ENCODE measurements at places on chromosomes 7 and 10.

GRCh38 chr10:97494151-97494550, 4.1 kb downstream of the MMS19 start:
- peak; percentile 16 for DNase-seq

DNA sequence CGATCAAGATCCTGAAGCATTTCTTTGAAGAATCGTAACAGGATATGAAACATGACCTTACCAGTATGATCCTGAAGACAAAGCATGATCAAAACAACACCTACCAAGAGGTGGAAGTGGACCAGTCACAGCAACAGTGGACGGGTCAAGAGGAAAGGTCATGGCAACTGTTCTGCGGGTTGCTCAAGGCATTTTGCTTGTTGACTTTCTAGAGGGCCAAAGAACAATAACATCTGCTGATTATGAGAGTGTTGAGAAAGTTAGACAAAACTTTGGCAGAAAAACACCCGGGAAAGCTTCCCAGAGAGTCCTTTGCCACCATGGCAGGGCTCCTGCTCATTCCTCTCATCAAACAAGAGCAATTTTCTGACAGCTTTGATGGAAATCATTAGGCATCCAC, 65.6 kb upstream of the LRRC18 start:
- no peak for DNase-seq

- no peak for DNase-seq
These were observed 88.8 kb upstream of the ITGB1 start for GRCh38 chr10:33046792-33047191.

DNA sequence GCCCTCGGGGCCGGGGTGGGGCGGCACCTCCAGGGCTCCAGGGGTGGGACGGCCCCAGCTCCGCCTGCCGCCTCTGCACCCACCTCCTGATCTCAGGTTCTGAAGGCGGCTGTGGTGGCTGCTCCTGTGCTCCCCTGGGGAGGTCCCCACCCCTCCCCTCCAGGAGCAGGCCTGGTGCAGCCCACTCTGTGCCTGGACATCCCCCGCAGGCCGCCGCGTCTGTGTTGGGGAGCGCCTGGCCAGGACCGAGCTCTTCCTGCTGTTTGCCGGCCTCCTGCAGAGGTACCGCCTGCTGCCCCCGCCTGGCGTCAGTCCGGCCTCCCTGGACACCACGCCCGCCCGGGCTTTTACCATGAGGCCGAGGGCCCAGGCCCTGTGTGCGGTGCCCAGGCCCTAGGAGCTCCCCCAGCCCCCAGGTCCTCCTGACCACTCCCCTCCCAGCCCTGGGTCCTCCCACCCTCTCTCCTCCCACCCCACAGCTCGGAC, 5.5 kb downstream of the CYP2W1 start:
- DNase-seq, result no peak

GRCh38 chr7:128679920-128680319, 7.8 kb downstream of the GARIN1A start:
- DNase-seq, result no peak

DNA sequence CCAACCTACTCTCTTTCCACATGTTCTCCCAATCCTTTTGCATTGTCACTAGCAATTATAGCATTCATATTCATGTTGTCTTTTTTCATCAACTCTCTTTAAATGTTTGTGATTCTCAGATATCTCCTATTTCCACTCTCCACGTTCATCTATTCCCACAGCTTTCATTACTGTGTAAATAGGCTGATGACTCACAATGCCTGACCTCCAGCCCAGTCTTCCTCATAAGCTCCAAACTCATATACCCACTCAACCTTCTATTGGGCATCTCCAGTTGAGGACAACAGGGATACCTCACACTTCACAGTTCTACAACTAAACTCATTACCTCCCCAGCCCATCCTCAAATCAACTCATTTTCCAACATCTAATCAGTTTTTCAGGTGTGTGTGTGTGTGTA, 194.1 kb downstream of the DGKI start:
- no peak for DNase-seq

DNA sequence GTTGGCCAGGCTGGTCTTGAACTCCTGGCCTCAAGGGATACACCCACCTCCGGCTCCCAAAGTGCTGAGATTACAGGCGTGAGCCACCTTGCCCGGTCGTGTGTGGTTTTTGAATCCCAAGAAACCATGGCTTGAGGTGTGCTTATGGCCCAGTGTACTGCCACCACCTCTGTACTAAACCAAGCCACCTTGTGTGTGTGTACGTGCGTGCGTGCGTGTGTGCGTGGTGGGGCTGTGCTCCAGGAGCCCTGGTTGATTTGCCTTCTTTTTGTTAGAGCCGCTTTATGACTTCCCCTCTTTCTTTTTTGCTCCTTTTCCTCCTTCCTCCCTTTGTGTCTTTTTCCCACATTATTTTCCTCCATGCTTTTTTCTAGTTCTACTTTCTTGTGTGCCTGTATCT, 121.4 kb downstream of the CAMK1D start:
- DNase-seq, result no peak

GRCh38 chr7:19101909-19102308, 15.5 kb downstream of the TWIST1 start:
- DNase-seq, result no peak

DNA sequence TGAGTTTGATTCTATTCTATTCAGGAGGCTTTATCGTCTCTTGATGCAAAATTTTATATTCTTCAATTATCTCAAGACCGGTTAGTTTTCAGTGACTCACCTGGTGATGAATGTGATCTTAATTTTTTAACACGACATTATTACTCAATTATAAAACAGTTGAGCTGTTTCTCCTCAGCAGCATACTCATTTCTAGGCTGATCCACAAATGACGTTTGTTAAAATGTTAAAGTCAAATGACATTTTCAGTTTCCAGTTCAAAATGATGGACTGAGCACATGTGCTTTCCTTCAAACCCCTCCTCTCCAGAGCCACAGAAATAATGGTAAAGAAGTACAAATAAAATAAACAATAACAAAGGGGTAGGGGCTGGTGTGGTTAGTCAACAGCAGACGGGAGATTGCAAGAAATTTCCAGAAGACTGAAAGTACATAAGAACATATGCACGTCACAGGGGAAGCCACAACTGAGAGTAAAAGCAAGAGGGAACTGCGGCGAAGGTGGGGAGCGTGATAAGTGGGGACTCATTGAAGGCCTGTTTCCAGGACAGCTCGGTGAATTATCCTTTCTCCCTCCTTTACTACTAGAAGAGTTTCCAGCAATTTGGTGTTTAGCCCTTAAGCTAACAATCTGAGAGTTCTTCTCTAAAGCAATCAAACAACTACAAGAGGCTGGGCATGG, 10.9 kb downstream of the MACROH2A2 start:
- no peak for DNase-seq

- no peak for DNase-seq
These were observed 39.1 kb downstream of the MTPN start for GRCh38 chr7:135938086-135938485.

- no peak for DNase-seq
These were observed 329.4 kb downstream of the TFEC start for GRCh38 chr7:115701141-115701540.

DNA sequence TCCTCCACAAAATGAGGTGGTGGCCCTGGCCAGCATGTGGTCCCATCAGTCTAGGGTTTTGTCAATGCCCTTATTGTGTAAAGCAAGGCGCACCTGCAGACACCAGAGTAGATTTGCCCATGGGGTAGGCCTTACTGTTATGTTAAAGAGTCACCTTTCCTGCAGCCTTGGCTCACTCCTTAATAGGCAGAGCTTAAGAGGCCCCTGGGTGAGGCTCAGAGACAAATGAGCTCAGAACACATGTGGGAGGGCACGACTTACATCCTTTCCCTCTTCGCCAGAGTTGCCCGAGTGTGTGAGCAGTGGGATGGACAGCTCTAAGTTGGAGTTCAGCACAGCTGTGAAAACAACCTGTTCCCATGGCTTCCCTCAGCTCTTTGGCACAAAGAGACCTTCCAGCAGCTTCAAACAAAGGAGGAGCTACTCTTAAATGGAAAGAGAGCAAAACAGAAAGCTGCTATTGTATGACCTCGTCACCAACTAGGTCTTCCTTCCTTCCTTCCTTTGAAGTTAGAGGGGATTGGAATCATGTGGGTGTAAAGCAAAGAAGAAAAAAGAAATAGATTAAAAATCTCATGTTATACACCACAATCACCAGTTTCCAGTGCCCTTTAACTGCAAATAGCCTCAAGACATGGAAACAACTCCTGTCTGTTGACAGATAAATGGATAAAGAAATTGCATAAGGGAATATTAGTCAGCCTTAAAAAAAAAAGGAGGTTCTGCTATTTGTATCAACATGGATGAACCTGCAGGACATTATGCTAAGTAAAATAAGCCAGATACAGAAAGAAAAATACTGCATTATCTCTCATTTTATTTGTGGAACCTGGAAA, 11.9 kb upstream of the XPNPEP1 start:
- DNase-seq, result peak; percentile 35

DNA sequence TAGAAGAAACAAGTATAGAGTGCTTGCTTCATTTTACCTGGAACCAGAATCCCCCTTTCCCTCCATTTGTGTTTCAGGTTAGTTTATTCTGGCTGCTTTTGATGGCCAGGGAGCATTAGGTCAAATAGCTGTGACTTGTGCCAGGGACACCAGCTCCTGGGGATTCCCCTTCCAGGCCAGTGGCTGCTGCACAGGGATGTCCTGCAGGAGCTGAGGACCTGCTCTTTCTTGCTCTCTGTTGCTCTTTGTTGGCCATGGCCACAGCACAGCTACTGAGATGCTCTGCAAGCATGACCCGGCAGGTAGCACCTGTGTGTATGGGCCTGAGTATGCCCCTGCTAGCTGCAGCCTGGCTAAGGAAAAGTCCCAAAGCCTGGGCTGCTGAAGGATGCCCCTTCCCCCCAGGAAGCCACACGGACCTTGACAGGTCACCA, 208.9 kb downstream of the EBF3 start:
- no peak for DNase-seq

GRCh38 chr10:116444527-116445142, 17.0 kb downstream of the PNLIPRP3 start:
- DNase-seq, result peak; percentile 24

- no peak for DNase-seq
These were observed 23.9 kb upstream of the CCAR1 start for GRCh38 chr10:68697106-68697505.

DNA sequence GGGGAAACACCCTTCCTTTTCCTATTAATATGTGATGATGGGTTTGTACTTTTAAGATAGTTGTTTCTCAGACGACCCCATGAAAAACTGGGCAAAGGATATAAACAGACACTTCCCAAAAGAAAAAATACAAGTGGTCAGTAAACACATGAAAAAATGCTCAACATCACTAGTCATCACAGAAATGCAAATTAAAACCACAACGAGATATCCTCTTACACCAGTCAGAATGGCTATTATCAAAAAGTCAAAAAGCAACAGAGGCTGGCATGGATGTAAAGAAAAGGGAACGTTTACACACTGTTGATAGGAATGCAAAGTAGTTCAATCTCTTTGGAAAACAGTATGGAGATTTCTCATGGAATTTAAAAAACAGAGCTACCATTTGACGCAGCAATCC, 111.4 kb upstream of the ZEB1 start:
- no peak for DNase-seq

DNA sequence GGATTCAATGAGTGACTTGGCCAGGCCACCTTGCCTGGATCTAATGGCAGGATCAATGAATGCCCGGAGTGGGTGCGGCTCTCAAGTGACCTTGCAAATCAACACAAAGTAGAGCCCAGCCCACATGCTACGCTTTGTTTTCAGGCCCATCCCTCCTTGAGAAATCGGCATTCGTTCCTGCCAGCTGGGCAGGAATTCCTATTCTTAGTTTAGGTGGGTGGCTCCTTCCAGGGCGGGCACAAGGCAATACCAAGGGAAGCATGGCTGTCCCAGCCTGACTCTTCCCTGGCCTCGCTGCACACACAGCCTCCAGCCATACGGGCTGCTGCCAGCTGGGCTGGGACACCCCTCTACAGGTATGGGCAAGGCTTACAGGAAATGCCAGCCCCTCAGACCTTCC, 119.3 kb downstream of the SH3PXD2A start:
- DNase-seq, result no peak

- no peak for DNase-seq
These were observed 61.2 kb downstream of the SH3PXD2A start for GRCh38 chr10:103793920-103794883.

DNA sequence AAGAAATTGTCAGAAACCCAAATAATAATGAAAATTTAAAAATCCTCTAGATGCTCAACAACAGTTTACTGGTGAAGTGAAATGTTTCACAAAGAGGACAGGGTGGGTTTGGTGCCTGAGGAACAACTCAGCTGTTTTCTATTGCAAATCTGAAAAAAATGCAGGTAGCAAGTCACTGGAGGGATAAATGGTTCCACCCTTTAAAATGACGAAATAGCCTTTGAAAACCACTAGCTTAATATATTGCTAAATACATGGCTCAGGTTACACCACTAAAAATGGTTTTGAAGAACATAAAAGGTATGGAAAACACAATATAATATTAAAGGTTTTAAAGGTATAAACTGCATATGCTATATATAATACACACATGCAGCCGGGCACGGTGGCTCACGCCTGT, 69.5 kb downstream of the LMBR1 start:
- no peak for DNase-seq

- DNase-seq, result no peak
These were observed 11.1 kb upstream of the ARID5B start for GRCh38 chr10:61890430-61890829.

- no peak for DNase-seq
These were observed 30.5 kb downstream of the DLG5 start for GRCh38 chr10:77896058-77896457.

- peak; percentile 63 for DNase-seq
These were observed 77.6 kb upstream of the SFMBT2 start for GRCh38 chr10:7488418-7488829.

DNA sequence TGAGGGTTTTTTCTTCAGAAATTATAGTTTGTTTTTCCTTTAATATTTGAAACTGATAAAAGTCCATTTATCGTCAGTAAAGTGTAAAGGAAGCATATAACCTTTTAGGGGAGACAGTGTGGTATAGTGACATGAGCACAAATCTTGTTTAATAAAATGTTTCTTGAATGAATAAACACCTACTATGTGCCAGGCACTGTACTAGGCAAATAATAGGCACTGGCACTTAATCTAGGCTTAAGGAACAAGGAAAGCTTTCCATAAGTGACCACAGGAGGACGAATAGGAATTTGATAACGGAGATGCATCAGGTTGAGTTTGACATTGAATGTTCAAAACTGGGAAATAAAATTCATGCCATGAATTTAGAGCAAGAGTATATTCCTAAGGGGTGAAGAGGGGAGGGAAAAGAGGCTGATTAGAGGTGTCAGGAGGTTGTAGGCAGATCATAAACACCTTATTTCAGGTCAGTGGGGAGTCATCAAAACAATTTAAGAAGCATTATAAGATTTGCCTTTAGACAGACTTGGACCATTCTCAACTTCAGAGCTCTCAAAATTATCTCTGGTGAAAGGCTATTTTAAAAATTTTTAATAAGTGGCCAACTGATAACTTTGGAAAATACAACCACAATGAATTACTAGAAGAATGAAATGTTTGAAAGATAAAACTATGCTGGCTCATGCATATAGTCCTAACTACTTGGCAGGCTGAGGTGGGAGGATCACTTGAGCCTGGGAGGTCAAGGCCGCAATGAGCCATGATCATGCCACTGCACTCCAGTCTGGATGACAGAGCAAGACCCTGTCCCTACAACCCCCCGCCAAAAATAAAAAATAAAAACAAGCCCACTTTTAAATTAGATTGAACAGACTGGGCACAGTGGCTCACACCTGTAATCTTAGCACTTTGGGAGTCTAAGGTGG, 22.4 kb downstream of the RALA start:
- no peak for DNase-seq
